A549 treated with Mapracorat at 1 μM for 4 hours (cell line): ENCODE measurements at places on chromosomes 1 and 21. TPM values are rescaled to one million over a fixed set of nuclear protein-coding genes. Genes with fewer than 3 reads are reported as not detected.

Gene IQGAP3
- 12.6 to 20.8 TPM (median 17.0 TPM) in 5 replicates for total RNA-seq

Gene CCDC190
- total RNA-seq: not detected in 5 replicates

Gene SLC44A3
- total RNA-seq: 1.2 to 2.4 TPM (median 1.6 TPM) in 5 replicates

Gene SPRR1A
- not detected in 5 replicates for total RNA-seq

Gene CFHR3
- total RNA-seq: 0.08 to 0.35 TPM (median 0.14 TPM) in 3 of 5 replicates, not detected in the others

Gene CD1B
- total RNA-seq: not detected in 5 replicates

Gene VANGL2
- total RNA-seq: 0.57 to 0.82 TPM (median 0.79 TPM) in 5 replicates

Gene FCRLB
- 1.3 to 2.1 TPM (median 1.6 TPM) in 5 replicates for total RNA-seq

Gene TAL1
- not detected in 5 replicates for total RNA-seq

Gene FCER1A
- total RNA-seq: not detected in 5 replicates
